G401 (cell line): ENCODE measurements at places on chromosomes 16 and 17. TPM values are rescaled to one million over a fixed set of nuclear protein-coding genes. Genes with fewer than 3 reads are reported as not detected.

DNA sequence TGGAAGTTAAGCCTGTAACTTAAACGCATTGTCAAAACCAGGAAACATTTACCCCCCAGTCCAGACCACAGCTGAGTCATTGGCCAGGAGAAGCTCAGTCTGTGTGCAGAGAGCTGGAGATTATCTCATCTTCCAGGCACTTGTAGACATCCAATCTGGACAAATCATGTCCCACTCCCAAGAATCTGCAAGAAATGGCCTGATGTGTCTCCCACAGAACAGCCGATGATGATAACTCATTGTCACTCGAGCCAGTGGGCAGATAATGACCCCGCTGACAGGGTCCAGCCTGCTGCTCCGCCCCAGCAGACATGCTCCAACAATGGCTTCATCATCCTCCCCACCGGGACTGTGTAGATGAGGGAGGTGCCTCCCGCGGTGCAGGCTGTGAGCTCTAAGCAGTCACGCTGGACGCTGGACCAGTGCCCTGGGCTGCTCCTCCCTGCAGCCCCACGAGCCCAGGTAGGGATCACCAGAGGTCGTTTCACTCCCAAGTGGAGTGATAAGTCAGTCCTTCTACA, 322.5 kb downstream of the C16orf95 start:
- DNase-seq, result no peak

DNA sequence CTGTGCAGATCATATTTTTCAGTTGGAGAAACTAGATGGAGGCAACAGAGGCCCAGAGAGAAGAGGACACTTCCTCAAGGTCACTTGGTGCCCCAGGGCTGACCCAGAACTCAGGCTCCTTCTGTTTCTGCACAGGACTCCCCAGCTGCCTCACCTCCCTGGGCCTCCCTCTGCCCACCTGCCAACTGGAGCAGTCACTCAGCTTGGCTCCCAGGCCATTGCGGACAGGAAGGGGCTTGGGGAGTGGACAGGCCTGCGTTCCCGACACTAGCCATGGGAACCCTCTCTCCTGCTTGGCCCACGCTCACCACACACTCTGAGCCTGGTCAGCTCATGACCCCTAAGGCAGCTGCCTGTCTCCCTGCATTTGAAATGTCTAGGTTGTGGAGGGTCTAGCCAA, 78.1 kb upstream of the BRD7 start:
- no peak for DNase-seq

Gene FBXW10
- not detected in 2 replicates for total RNA-seq

DNA sequence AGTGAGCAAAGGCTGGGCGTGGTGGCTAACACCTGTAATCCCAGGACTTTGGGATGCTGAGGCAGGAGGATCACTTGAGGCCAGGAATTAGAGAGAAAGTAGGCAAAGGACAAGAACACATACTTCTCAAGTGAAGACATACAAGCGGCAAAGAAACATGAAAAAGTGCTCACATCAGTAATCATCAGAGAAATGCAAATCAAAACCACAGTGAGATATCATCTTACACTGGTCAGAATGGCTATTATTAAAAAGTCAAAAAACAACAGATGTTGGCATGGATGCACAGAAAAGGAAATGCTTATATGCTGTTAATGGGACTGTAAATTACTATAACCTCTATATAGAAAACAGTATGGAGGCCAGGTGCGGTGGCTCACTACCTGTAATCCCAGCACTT, 12.2 kb upstream of the SLX4 start:
- no peak for DNase-seq

DNA sequence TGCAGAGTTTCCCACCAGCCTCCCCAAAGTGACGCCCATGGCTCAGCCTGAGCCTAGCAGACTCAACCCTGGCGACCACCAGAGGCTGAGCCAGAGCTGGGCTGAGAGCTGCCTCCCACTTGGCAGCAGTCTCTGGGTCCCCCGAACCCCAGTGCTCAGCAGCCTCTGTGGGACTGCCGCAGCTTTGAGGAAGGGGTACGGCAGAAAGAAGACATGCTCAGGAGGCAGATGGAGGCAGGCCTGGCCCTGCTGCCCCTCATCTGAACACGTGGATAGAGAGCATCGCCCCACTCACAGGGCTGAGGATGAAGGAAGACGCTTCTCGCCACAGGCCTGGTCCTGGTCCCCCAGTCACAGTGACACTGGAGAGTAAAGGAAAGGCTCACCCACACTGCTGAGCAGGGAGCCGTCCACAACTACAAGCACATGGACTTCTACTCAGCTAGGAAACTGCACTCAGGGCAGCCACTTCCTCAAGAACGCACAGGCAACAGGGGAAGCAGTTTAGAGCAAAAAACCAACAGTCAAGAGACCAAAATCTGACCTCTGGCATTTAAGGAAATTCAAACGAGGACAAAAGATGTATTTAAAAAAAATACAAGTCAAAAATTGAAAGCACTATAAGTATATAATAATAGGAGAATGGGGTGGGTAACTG, 45.2 kb upstream of the GSG1L start:
- DNase-seq, result no peak

DNA sequence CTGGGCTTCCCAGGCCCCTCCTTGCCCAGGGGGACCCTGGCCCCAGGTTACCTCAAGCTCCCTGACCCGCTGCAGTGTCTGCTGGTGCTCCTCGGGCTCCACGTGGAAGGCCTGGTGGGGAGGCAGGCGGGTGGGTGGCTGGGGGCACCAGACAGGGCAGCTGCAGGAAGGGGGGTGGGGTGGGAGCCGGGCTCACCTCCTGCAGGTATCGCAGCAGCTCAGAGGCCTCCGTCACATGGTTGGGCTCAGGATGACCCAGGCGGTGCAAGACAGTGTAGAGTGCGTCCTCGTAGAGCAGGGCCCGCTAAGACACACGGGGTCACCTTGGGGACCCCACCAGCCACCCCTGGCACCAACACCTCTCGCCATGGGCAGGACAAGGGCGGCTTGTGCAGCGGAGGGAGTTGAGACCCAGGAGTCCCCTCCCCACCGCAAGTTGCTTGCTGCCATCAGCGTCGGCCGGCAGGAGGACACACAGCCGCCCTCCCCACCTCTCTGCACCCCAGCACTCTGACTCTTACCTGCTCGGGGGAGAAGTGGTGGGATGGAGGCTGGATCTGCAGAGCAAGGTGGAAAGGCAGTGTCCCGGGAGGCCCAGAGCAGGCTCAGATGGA, 1.1 kb downstream of the UNC13D start:
- DNase-seq, result no peak

Gene NHLRC4
- 2.7 and 4.1 TPM in 2 replicates for total RNA-seq

- no peak for DNase-seq
These were observed 33.2 kb upstream of the USP7 start for GRCh38 chr16:8996891-8997290.

DNA sequence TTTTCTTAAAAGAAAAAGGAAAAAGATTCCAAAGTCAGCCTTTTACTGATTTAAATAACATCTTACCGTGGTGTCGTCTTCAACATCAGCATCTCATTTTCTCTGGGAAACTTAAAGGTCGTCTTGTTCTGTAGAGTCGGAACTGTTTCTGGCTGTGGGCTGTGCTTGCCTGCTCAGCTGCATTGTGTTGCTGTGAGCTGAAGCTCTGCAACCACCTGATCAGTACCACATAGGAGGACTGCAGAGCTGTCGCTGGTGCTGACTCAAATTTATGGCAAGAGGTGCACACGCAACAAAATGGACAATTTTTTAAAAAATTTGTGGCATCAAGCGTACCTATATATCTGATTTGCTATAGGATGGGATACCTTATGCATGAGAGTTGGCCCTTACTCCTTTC, at the start of gene OMG:
TSS of gene OMG (minus strand) at position 150 of the 400 bp plus-strand sequence. CDS start 908 bp downstream, outside the sequence.
- peak; percentile 87 for DNase-seq

GRCh38 chr17:78239489-78239931, 8.1 kb downstream of the TMEM235 start:
- no peak for DNase-seq

Gene RNF135
- total RNA-seq, result 1.2 TPM in 2 replicates

Gene CALB2
- 0.14 TPM in 1 of 2 replicates, not detected in the other for total RNA-seq

GRCh38 chr17:44113868-44114840, 9.3 kb downstream of the HDAC5 start:
- DNase-seq, result peak; percentile 72

Gene HP
- total RNA-seq, result not detected in 2 replicates

- no peak for DNase-seq
These were observed 86.8 kb upstream of the SOX9 start for GRCh38 chr17:72034000-72034399.

GRCh38 chr16:78228704-78229103, 129.2 kb downstream of the WWOX start:
- DNase-seq, result no peak

GRCh38 chr17:8799570-8800212, 526 bp upstream of the MFSD6L start:
- DNase-seq, result no peak

DNA sequence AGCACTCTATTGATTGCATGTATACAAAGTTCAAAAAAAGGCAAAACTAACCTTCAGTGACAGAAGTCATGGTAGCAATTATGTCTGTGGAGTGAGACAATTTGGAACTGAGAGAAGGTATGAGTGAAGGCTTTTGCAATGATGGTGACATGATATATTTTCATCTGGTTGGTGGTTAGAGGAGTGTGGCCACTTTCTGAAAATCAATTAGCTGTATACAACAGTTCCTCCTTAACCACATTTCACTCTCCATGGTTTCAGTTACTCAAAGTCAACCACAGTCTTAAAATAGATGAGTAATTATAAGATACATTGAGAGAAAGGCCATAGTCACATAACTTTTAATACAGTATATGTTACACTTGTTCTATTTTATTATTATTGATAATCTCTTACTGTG, 26.2 kb downstream of the ADAMTS18 start:
- DNase-seq, result no peak

Gene MEIOB
- total RNA-seq, result 81.1 and 105 TPM in 2 replicates

DNA sequence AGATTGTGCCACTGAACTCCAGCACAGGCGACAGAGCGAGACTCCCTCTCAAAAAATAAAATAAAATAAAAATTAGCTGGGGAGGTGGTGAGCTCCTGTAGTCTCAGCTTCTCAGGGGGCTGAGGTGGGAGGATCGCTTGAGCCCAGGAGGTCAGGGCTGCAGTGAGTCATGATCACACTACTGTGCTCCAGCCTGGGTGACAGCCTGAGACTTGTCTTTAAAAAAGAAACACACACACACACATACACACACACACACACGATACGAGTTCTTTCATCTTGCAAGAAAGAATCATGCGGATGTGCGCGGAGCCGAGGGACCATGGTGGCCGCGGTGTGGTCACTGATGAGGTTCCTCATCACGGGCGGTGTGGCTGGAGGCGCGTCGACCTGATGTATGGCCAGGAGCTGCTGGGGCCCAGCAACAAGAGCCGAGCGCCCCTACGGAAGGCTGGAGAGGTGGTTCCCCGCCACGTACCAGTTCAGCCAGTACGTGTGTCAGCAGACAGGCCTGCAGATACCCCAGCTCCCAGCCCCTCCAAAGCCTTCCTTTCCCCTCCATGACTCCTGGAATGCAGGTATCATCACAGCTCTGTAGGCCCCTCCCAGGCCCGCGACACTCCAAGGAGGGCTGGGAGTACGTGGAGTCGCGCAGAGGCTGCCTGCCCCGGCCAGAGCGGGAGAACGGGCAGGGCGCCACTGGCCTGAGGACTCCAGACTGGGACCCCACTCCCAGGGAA, 20.7 kb downstream of the NXN start:
- DNase-seq, result no peak

- DNase-seq, result no peak
These were observed 190.6 kb upstream of the FOXF1 start for GRCh38 chr16:86319585-86320236.

GRCh38 chr16:4270091-4270490, 2.7 kb downstream of the TFAP4 start:
- DNase-seq, result no peak

GRCh38 chr16:1740234-1740633, 31.1 kb downstream of the NME3 start:
- DNase-seq, result no peak

Gene OTOA
- total RNA-seq, result 0.10 and 0.74 TPM in 2 replicates

Gene RNPS1
- 145 and 179 TPM in 2 replicates for total RNA-seq

DNA sequence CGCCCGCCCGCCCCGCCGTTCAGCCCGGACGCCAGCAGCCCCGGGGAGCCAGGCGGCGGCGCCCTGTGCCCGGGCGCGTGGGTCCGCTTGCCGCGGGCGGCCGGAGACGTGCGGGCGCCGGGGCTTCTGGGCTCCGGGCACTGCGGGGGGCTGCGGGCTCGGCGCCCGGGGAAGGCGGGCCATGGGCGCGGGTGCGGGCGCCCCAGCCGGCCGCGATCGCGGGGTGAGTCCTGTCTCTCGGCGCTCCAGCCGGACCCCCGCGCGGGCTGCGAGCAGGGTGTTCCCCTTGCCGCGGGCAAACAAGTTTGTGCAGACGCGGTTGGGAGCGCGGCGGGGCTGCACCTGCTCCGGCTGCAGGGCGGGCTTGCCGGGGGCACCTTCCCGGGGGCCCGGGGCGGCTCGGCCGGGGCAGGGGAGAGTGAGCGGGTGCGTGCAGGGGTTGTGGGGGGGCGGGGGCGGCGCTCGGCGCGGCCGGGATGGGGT, 292 bp downstream of the WSCD1 start:
- no peak for DNase-seq
